ENCODE measurements at places on chromosomes 5 and 9.

DNA sequence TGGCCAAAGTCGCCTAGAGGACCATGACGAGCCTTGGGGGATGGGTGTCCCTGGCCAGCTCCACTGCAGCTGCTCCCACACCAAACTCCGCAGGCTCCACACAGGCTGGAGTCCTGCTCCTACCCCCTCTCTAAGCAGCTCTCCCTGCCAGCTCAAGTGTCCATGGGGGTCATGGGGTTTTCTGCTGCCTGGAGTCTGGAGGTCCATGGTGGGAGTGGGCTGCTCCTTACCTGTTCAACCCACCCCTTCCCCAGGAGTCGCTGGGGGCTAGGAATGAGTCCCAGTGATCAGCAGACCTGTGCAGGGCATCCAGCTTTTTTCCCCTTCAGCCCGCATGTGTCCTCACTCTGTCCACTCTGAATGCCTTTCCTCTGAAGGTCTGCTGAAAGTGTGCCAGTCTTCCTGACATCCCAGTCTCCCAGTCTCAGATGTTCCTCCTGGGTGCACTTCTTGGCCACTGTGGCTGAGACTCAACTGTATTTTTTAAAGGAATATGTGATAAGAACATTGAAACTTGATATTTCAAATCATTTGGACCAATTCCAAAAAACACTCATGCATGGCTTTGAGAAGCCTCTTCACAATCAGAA is 261.3 kb upstream of the ANKH start:
- no peak for DNase-seq

GRCh38 chr9:114083666-114084065 is 5.6 kb upstream of the AMBP start:
- DNase-seq = no peak

GRCh38 chr9:90684106-90684505 is 41.5 kb upstream of the DIRAS2 start:
- DNase-seq = no peak

DNA sequence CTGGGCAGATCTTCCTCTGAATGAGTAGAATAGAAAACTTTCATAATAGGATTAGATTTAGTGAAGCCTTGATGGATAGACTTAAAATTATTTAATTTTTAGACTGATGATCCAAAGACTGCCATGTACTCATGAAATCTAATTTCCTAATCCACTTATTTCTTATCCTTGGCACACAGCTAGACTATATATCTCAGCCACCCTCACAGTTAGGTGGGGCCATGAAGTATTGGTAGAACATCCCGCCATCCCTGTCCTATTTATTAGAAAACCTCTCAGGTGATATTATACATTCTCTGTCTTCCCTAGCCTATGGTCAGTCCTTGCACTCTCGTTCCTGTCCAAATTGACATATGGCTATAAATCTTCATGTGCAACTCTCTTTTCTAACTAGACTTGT is 110.9 kb downstream of the FAM170A start:
- no peak for DNase-seq

- no peak for DNase-seq
Measured at GRCh38 chr5:39201781-39202596, 17.4 kb downstream of the FYB1 start.
